ENCODE measurements at places on chromosomes 11 and 22.

GRCh38 chr11:77201370-77201769, 73.3 kb downstream of the MYO7A start:
- no peak for DNase-seq

- peak; percentile 79 for DNase-seq
These were observed 2.6 kb upstream of the GCAT start for GRCh38 chr22:37804881-37805809.

- no peak for DNase-seq
These were observed 205.6 kb downstream of the ADAMTS15 start for GRCh38 chr11:130653838-130654636.

GRCh38 chr11:33324302-33324985, 67.3 kb downstream of the HIPK3 start:
- DNase-seq, result peak; percentile 47

DNA sequence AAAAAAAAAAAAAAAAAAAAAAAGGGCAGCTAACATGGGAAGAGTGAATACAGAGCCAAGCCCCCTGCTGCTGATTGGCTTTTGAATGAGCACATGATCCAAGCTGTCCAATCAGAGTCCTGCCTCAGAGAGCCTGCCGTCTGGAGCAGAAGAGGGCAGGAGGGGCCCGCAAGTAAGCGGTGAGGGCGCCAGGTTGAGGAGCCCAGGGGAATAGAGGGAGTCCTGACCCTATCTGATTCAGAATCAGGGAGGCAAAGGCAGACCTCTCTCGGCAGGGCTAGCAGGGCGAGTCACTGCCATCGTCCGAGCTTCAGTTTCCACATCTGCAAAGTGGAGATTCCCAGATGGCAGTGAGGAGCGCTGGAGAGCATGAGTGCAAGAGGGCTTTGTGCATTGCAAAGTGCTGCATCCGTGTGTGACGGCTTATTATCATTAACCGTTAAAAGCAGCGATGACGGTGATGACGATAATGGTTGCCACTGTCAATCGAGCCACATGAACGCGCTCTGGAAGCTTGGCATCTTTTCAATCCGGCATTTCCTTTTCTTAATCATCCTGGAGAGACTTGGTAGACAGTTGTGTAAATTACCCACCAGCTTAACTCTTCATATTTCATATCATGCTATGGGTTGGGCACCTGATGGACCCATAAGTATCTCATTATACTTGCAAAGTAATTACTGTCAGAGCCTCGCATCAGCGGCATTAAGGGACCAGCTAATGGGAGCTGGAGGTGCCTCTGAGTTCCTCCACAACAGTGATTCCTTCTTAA, 68.6 kb upstream of the ATXN10 start:
- peak; percentile 38 for DNase-seq

DNA sequence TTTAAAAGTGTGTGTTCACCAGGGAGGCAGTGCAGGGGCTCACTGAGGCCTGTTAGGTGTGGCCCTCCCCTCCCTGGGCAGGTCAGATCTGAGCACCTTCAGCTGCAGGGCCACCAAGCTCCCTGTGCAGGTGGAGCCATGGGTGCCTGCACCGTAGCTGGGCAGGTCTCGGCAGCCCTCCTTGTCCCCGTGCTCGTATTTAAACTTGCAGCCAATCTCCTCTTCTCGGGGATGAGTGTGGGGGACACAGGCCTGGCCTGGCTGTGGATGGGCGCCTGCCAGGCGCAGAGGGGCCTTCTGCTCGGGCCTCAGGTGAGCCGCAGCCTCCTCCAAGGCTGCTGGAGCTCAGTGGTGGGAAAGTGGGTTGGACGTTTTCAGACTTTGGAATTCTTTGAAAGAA, 19.1 kb downstream of the PHRF1 start:
- DNase-seq, result no peak

GRCh38 chr22:26624803-26625202, 3.0 kb downstream of the CRYBA4 start:
- DNase-seq, result no peak
